Brain (organoid and tissue), 16 donors: ENCODE measurements at places on chromosomes 6 and 20.

GRCh38 chr6:1789092-1789491 is 179.4 kb downstream of the FOXC1 start:
- no peak for DNase-seq

GRCh38 chr20:58824843-58825242 is 25.9 kb downstream of the GNAS-AS1 start:
- peak; percentile 36 for DNase-seq

- DNase-seq: no peak
These were observed 5.5 kb downstream of the HNF4A start for GRCh38 chr20:44361021-44361420.

DNA sequence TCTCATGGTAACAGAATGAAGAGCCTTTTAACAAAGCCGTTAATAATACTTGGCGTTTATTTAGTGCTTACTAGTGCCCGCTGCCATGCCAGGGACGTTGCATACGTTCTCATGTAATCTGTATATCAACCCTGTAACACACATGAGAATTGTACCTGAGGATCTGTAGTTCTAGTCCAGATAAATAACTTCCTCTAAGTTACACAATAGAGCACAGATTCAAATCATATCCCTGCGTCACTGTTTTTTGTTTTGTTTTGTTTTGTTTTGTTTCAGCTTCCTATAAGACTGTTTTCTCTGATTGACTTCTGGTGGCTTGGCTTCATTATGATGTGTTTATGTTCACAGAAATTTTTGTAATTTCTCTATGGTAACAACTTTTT is 553 bp downstream of the ZSCAN16 start:
- DNase-seq: no peak

DNA sequence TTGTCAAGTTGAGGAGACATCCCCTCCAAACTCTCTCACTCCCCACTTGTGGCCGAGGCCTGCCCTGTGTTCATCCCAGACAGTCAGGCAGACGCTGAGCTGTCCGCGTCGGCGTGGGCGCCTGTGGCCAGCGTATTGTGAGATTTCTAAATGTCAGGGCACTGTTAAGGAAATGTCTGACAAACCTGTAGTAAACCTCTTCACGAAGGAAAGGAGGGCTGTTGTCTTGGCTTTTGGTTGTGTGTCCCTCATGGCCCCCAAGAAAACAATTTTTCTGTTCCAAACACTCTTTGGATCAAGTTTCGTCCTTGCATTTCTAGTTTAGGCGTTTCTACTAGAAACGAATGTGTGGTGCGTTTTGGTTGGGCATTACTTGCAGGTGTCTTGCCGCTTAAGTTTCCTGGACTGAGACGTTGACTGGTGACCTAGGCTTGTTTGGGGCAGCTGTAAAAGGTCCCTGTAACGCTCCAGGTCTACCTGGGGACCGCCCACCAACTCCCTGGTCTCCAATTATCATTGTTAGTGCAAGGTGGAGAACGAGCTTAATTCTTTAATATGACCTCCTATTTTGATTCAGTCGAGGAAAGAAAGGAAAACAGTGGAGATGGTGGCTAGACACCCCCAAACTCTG is 8.7 kb upstream of the POU3F2 start:
- DNase-seq: peak; percentile 24

- DNase-seq: no peak
These were observed 64.9 kb downstream of the RNF182 start for GRCh38 chr6:13989496-13990144.

- no peak for DNase-seq
These were observed 45.1 kb upstream of the TBC1D7 start for GRCh38 chr6:13373488-13373886.

- no peak for DNase-seq
These were observed 20.8 kb downstream of the DAAM2 start for GRCh38 chr6:39812853-39813533.

DNA sequence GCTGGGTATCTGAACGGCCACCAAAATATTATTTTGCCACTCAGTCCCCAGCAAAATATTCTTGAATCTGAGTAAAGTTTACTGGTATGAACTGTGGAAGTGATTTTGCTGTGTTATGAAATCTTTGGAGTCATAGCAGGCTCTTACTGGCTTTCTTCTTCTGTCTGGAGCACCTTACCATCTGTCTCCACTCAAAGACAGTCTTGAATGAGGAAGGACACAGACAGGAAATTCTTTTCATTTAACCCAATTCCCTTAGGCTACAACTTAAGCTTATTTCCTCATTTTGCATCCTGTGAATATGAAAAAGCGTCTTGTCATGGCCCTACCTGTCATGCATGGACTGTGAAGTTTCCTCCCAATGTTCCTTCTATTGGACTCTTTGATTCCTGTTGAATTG is 24.7 kb downstream of the FNDC1 start:
- no peak for DNase-seq

GRCh38 chr20:34368547-34368946 is 5.5 kb downstream of the ITCH start:
- DNase-seq: no peak

DNA sequence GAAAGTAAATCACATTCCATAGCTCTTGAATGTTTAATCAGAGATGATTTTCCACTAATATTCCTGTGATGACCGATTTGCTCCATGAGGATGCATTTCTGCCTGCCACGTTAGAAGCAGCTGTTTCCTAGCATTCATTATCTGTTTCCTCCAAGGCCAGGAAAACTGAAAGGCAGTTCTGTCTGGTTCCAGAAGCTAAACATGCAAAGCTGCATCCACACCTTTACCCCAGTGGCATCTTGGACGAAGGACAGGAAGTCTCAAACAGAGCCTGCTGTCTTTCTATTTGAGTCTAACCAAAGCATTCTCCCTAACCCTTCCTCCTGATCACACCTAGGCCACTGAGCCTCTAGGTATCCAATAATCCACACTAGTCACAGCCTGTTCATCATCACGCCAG is 27.6 kb downstream of the CNKSR3 start:
- DNase-seq: no peak

- DNase-seq: no peak
These were observed 227.6 kb downstream of the BMP7 start for GRCh38 chr20:57038608-57039440.

DNA sequence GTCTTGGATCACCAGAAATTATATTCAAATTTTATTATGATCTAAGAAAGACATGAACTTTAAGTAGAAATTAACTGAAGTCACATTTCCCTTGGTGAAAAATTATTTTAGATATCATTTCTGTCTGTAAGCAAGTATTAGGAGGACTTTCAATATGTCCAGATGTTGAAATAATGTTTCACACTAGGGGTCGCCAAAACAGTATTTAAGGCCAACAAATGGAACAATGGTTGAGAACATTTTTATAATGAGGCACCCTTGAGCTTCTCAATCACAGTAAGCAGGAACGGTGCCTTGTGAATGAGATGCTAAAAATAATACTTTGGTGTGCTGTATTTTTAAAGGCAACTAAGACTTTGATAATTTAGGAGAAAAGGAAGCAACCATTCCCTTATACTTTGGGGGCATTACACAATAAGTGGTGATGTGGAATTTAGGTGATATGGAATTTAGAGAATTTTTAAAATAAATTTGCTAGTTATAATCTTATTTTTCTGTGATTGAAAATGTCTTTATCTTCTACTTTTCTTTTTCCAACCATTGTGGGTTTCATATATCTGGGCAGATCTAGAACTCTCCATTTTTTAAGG is 9.6 kb upstream of the SF3B5 start:
- peak; percentile 91 for DNase-seq

DNA sequence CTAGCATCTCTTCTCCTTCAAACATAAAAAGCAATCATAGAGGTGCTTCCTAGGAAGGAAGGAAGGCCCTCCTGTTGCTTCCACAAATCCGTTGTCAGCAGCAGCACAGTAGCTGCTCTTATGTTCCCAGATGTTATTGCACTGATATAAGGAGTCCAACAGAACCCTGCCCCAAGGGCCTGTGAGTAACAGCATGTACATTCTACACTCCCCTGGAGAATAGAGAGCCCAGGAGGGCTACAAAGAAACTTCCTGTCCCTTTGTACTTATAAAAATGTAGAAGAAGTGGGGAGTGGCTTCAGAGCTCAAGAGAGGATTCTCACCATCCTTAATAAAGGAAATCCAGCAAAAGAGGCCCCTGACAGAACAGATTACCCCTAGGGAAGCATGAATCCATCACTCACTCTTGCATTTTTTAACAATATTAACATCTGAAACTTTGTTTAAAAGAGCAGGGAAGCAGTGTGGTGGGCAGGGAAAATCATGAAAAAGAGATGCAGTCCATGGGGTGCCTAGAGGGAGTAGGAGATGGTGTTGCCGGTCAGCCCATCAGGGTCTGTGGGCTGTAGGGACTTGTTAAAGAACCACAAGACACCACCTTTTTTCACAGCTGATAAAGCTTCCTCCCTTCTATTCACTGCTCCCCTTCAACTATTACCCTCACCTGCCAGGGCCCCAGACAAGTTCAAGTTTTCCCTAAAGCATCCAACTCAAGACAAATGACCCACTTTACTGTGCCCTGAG is 104.5 kb upstream of the ADGRF1 start:
- no peak for DNase-seq

DNA sequence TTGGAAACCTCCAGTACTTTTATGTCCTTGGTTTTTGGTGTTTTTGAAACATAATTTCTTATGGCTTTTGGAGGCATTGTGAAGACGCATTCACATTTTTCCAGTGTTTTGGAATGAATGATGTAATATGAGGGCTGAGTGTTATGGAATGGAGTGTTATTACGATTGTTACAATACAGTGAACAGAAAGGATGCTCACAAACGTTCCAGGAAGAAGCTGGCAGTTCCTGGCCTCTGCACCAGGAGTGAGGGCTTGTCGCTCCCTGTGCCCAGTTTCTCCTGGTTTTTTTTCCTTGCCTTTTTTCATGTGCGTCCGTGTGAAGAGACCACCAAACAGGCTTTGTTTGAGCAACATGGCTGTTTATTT is 20.3 kb downstream of the GMPR start:
- DNase-seq: no peak

DNA sequence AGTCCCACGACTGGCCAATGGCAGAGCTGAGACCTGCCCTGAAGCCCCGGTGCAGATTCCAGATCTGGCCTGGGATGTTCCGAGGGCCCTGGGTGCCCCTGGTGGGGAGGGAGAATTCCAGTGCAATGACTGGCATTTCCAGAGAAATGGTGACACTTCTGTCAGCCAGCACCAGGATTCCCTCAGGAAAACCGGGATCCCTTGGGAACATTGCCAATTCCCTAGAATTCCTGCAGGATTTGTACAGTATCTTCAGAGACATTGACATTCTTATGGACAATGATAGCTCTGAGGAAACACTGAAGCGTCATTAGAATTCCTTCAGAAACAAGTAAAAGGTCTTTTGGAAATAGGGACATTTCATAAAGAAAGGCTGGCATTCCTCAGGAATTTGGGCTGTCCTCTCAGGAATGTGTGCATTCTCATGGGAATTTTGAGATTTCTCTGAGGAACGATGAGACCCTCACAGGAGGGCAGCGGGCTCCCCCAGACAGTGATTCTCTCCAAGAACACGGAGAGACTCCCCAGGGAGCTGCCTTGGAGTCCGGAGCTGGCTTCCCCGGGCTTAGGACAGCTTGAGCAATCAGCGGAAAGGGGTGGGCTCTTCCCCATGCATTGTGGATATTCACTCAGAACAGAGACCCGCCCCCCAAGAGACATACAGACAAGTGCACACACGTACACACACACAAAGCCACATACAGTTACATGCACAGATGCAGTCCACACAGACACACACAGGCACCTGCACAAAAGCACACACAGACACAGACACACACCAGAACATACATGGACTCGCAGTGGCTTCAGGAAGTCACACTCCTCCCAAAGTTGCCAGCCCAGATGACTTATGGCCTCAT is 35.2 kb upstream of the BPIFA2 start:
- no peak for DNase-seq

DNA sequence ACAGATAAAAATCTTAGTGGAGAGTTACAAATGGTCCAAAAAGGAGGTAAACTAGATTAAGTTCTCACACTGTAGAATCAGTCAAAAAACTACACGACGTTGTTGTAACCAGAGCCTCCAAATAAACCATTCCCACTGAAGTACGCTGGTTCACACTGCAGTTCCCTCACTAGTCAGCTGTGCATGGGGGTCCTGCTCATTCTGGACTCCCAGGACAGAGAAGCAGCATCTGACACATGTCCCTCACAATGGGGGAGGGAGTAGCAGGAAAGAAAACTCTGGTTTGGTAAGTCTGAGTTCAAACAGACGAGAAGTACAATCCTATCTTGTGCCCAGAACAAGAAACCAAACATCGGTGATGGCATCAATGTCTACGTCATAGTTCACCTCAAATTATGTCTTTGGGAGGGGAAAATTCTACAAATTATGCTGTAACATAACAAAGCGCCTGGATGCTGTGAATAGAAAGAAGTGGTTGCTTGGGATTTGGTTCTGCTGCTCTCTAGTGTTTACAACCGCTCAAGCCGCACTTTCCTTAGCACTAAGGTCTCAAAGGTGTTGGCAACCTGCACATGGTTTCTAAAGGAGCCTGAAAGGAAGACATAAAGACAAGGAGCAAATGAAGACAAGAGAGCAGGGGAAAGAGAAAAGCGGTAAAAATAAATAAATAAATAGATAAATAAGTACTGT is 208.0 kb downstream of the GMDS start:
- peak; percentile 17 for DNase-seq

GRCh38 chr6:42898891-42899361 is 16.9 kb upstream of the PTCRA start:
- peak; percentile 89 for DNase-seq
